Smooth muscle cell of trachea (primary cell): ENCODE measurements at places on chromosomes 2 and 18. TPM values are rescaled to one million over a fixed set of nuclear protein-coding genes. Genes with fewer than 3 reads are reported as not detected.

The ATIC gene
- total RNA-seq: 25.1 and 61.5 TPM in 2 replicates

The NLRC4 gene
- total RNA-seq: not detected in 2 replicates

The REG1A gene
- total RNA-seq: not detected in 2 replicates

The COL4A3 gene
- total RNA-seq: 0.17 and 0.29 TPM in 2 replicates

The SLC19A3 gene
- total RNA-seq: 0.17 and 0.29 TPM in 2 replicates

The TSPYL6 gene
- total RNA-seq: under 0.01 TPM in 1 of 2 replicates, not detected in the other

The CIDEA gene
- 0.29 TPM in 1 of 2 replicates, not detected in the other for total RNA-seq
